Uterus (tissue), 4 donors: ENCODE measurements at places on chromosomes 16 and 17. TPM values are rescaled to one million over a fixed set of nuclear protein-coding genes. Genes with fewer than 3 reads are reported as not detected.

GRCh38 chr16:49833085-49833484 is 22.8 kb downstream of the ZNF423 start:
- DNase-seq, result peak; percentile 74

- no peak for DNase-seq
Observed at GRCh38 chr17:82390860-82391435, 19.4 kb downstream of the UTS2R start.

The RPAIN gene
- 46.1 TPM for total RNA-seq

The MAP1LC3B gene
- total RNA-seq, result 26.3 TPM
